Stimulated activated CD4-positive, alpha-beta T cell treated with anti-CD3 and anti-CD28 coated beads, Interleukin-1b, Interleukin-23, amount 100 ng/mL, for 4 hours (primary cell): ENCODE measurements at places on chromosomes 3 and 15.

- DNase-seq = no peak
Measured at GRCh38 chr3:24111711-24112110, 166.6 kb downstream of the NR1D2 start.

GRCh38 chr15:85024509-85025336 is 43.1 kb downstream of the PDE8A start:
- DNase-seq = no peak

DNA sequence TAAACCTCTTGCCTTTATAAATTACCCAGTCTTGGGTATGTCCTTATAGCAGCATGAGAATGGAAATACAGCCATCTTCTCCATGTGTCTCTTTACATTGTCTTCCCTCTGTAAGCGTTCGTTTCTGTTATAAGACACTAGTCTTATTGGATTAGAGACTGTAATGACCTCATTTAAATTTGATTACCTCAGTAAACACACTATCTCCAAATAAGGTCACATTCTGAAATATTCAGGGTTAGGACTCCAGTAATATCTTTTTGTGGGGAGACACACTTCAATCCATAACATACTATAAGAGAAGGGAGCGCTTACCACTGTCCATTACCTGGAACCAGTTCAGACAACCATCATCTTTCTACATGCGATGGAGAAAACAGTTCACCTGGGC is 34.3 kb upstream of the CD47 start:
- DNase-seq = no peak

DNA sequence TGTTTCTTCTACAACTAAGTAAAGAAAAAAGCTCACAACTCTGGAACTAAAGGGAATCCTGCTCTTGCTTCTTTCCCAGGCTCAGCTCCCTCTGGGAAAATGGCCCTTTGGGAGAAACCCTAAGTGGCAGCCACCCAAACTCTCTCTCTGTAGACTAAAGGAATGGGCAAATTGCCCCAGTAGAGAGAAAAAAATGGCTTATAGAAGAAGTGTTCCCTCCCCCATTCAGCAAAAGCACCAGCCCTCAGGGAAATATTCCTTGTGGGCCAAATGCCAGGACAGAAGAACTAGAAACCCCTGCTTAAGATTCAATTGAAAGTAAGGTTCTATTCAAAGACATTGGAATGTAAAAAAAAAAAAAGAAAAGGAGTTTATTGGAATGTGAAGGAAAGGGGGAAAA is 603.7 kb upstream of the ALCAM start:
- no peak for DNase-seq

DNA sequence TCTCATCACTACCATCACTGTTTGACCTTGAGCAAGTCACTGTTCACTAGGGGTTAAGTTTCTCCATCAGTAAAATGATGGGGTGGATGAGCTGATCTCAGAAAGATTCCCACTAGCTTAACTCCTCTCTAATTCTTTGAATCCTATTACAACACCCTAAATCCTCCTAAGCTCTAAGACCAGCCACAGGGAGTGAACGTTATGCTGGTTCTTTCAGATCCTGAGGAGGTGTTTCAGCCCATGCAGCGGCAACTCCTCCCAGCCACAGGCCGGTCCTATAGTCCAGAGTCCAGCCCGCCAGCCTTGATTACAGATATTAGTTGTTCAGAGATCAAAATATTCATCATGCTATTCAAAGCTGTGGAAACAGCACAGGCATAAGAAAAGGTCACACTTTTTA is 15.1 kb downstream of the MB21D2 start:
- DNase-seq = no peak

DNA sequence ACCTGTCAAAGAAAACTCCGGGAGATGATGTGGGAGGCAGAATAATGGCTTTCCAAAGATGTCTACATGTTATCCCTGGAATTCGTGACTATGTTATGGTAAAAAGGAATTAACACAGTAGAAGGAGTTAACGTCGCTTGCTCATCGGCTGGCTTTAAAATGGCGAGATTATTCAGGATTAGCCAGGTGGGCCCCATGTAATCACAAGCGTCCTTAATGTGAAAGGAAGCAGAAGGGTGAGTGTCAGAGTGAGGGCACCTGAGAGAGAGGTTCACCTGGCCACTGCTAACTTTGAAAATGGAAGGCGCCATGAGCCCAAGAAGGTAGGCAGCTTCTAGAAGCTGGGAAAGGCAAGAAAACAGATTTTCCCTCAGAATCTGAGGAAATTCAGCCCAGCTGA is 557.2 kb downstream of the EPHB1 start:
- no peak for DNase-seq

- no peak for DNase-seq
Measured at GRCh38 chr3:113285226-113285625, 73.9 kb downstream of the BOC start.

GRCh38 chr3:53227993-53228885 is 27.6 kb downstream of the TKT start:
- DNase-seq = no peak

DNA sequence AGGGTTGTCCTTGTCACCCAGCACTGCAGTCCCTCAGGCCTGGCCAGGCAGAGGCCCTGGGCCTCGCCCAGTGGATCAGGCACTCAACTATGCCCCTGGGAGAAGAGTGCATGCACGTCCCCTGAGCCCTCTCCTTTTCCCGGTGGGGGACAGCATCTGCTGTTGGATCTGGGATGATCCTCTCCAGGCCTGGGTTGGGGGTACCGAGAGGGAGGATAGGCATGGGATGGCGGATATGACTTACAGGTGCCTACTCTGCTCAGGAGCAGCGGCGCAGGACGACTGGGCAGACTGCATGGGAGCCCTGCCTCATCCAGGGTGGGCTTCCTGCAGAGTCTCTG is 9.0 kb upstream of the APBA2 start:
- no peak for DNase-seq

DNA sequence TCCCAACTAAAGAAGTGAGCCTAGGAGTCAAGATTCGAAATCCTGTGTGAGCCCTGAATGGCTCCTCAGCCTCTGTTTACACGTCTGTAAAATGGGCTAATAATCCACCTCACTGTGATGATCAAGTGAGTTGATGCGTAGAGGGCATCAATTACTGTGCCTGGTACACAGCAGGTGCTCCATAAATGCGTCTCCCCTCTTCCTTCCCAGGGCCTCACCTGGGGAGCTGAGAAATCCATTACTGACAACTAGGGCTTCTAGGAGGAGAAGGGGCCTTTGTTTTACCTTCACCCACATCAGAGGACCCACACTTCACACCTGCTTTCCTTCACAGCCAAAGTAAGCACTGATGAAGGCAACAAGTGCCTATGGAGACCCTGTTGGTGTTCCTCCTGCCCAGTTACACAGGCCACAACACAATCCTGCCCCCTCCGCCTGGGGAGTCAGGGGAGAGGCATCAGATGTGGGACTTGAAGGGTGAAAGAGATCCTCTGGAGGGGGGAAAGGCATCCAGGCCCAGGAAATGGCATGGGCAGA is 1.4 kb downstream of the CIB2 start:
- no peak for DNase-seq

- no peak for DNase-seq
Measured at GRCh38 chr3:108403198-108403597, 106.8 kb downstream of the HHLA2 start.

DNA sequence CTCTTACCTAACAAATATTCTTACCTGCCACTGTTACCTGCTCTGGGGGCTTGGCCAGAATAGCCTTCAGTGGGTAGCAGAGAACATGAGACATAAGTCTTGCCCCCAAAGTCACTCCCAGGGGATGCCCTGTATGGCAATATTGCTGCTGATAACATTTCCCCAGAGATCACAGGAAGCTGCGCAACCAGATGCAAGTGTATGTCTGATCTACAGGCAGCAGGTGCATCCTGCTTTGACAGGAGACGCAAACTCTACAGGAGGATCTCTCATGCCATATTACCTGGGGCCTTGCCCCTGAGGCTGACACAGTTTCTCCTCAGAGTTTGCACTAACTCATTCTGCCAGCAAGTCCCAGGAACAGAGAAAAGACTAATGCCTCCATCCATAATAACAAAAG is 174.4 kb upstream of the LPP start:
- no peak for DNase-seq

DNA sequence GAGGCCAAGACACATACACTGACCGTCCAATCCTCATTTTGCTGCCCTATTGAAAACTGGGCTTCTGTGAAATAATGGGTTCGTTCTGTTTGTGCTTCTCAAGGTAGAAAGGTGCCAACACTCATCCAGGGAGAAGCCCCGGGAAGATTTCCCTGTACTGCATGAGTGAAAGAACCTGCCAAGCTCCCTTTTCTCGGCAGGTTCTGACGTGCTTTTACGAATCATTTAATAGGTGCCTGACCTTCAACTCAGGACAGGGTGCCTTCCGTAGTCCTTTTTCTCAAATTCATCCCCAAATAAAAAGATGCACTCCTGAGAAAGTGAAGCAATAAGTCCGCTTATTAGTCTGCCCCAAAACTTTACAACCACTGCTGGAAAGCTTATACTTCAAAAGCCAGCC is 64.2 kb downstream of the B3GNT5 start:
- no peak for DNase-seq

DNA sequence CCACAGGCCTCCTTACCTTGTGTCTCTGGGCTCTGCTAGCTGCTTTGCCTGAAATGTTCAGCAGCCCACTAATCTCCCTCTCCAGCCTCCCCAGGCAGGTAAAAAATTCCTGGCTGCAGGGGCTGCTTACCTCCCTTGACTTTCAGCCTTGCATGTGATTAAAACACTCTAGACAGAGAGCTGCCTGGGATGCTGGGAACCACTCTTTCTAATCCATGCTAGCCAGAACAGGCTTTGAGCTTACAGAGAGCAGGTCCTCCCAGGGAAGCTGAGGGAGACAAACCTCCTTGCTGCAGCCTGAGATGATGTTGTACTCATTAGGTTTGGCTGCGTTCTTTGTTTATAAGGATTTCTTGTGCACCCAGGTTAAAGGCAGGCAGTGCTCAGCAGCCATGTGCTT is 33.7 kb upstream of the LIPC start:
- DNase-seq = no peak

DNA sequence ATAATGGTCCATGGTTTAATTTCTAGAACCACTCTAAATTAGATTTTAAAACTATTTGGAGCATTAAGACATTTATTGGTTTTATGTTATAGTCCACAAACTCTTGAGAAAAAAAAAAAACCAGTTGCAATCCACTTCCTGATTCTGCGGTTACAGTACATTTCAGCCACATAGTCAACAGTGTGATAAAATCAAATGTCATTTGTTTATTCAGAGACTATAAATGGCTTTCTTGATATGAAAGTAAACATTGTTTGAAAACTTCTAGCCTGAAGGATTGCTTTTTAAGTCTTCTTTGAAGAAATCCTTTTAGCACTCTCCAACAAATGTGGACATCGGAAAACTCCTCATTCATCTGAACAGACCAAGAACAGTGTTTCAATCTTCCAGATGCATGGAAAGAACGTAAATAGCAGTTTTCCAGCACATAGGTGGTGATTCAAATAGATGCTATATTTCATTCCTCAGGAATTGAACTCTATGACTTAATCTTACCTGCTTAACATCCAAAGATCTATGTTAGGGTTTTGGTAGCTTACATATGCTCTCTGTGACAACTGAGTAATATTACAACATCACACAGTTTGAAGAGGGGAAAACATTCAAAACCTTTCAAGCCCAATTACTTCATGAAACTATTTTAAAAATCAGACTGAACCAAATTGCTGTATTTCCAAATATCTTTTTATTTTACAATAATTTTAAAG is 87.8 kb upstream of the UBE2E2 start:
- no peak for DNase-seq

DNA sequence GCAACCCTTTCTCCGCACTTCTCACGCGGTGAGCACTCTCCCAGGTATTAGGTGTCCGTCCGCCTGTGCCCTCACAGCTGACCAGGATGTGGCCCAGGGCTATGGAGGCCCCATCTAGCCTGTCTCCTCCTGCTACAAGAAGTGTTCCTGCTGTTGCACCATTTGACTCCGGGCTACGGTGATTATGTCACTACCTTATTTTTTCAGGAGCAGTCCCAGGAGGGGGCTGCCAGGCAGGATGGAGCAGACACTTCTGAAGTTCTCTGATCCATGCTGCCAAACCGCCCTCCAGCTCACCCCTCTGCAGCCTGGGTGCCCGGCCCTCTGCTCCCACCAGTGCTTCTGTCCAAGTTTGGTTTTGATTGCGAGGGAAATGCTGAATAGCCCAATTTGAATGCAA is 36.9 kb downstream of the ZXDC start:
- DNase-seq = no peak

GRCh38 chr3:111303760-111304159 is 232.1 kb downstream of the NECTIN3 start:
- no peak for DNase-seq

- no peak for DNase-seq
Measured at GRCh38 chr3:85922374-85922773, 963.6 kb downstream of the CADM2 start.

- DNase-seq = no peak
Measured at GRCh38 chr3:156661155-156661554, 13.2 kb upstream of the TIPARP start.

DNA sequence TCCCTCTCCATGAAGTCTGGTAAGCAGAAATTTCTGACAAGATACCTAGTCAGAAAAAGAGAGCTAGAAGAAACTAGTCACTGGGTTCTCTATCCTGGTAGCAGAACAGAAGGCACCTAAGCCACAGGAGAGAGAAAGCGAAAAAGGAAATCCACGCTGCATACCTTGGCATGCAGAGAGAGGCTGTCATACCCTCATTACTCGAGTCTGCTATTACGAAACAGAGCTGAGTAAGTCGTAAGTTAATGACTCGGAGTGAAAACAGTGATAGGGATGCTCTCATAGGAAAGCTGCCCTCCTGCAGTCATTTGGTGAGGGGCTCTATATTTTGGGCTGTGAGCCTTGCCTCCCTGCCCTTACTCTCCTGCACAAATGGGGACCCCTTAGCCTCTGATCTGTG is 16.2 kb downstream of the CLRN1 start:
- DNase-seq = no peak

DNA sequence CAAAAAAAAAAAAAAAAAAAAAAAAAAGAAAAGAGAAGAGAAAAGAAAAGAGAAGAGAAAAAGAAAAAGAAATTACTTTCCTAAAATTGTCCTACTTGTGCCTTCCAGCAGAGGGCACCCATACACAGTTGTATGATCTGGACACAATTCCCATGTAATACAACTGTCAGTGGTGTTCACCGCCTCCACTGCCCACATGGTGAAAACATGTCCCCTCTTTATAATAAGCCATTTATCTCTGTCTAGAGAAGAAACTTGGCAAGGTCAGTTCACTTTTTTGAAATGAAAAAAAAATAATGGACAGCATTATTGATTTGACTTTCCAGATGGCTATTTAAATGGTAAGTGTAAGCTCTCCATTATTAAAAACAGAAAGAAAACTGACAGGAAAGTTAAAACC is 459.4 kb downstream of the GBE1 start:
- no peak for DNase-seq

DNA sequence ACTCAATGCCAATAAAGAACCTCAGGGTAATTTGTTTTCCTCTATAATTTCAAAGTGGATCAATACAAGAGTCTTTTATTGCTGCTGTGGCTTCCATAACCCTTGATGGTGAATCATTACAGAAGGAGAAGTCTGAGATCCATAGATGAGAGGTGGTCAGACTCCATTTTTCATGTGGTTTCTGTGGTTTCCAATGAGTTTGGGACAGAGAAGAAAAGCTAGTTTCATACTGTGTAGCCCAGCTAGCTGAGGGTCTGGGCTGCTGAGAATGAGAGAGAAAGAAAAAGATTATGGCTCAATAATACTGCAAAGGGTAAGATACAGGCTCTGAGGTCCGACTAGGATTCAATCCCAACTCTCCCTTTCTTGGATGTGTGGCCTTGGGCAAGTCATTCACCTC is 180.6 kb upstream of the LRRN1 start:
- no peak for DNase-seq
